ENCODE measurements at places on chromosomes 5 and 9.

GRCh38 chr5:32909207-32909606 lies 198.1 kb downstream of the NPR3 start:
- no peak for DNase-seq

DNA sequence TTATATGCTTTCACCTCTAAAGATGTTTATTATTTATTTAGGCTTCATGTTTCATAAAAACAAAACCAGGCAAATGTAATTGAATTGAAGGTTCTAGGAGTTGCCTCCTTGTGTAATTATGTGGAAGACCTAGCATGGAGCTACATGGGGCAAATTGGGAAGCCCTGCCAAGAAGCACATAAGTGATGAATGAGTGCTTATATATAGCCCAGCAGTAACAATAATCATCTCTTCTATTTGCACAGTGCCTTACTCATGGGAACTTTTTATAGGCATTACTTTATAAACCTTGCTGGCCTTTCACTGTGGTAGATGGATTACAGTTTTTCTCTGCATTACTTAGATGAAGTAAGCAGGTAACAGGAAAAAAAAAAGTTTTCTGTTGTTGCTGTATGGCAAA lies 40.0 kb upstream of the GRAMD2B start:
- DNase-seq = no peak

DNA sequence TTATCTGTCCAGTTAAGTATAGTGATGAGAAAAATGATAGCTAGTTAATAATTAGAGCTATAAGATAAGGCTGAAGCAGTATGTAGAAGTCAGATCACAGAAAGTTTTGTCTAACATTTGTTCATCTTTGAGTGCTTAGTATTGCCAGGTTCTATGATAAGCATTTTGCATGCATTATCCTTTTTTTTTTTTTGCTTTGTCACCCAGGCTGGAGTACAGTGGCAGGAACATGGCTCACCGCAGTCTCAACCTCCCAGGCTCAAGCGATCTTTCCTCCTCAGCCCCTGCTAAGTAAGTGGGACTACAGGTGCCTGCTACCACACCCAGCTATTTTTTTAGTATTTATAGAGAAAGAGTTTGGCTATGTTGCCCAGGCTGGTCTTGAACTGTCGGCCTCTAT lies 17.5 kb downstream of the BAAT start:
- no peak for DNase-seq

GRCh38 chr5:173311818-173312585 lies 16.2 kb downstream of the STC2 start:
- DNase-seq = no peak

DNA sequence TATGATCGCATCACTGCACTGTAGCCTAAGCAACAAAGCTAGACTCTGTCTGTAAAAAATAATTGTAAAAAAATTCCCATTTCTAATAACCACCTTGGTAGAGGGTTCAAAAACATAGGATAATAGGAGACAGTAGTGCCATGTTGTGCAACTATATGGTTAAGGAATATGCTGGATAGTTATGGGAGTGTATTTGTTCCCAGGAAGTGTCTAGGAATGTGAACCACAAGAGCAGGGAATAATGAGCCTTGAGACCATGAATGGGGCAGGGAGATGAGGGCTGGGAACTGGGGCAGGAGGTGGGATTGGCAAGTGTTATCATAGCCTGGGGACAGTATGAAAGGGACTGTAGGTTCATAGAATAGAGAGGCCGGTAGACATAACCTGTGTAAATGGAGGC lies 50.4 kb downstream of the RUSC2 start:
- DNase-seq = no peak

GRCh38 chr5:61450493-61451279 lies 118.6 kb downstream of the ZSWIM6 start:
- DNase-seq = peak; percentile 47

DNA sequence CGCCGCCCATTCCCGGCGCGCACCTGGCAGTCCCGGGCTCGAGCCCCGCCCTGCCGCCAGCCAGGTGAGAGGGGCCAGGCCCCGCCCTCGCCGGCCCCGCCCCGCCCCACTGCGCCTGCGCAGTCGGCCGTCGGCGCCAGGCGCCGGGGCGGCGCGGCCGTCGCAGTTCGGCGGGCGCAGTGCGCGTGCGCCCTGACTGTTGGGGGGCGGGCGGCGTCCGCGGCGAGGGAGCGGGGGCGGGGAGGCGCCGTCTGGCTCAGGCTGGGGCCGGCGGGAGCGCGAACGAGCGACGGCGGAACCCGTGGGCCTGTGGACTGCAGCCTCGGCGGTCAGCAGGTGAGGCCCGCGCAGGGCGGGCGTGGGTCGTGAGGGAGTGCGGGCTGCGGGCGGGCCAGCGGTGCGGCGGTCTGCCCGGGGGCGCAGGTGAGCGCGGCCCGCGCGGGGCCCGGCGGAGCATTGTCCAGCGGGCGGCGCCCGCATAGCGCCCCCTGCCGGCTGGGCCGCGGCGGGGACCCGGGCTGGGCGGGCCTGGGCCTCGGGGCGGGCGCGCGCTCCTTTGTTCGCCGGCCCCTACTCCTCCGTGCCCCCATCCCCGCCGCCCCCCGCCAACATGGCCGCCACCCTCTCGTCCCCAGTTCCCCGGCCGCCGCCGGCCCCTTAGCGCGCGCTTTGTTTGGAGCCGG lies at the start of gene SPIN1:
TSS of gene SPIN1 (plus strand) at position 242 of the 683 bp plus-strand sequence. CDS start 38,096 bp downstream, outside the sequence.
- no peak for DNase-seq

- no peak for DNase-seq
Measured at GRCh38 chr5:979100-979817, 29.3 kb upstream of the NKD2 start.

DNA sequence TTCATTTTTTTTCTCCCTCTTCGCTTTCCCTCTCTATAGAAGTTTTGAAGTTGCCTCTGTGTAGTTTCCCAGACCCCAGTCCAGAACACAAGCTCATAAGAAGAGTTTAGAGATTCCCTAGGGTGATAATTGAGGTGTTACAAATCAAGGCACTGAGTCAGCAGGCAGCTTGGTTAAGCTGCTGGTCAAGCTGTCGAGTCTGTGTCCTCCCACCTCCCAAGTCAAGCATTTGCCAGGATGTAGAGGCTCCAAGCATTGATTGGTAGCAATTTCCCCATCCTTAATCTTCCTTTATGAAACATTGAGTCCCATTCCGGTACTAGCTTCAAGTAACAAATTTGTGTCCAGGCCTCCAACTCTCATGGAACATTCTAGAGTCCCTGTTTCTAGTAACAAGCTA lies 47.5 kb upstream of the SLC1A1 start:
- DNase-seq = no peak

DNA sequence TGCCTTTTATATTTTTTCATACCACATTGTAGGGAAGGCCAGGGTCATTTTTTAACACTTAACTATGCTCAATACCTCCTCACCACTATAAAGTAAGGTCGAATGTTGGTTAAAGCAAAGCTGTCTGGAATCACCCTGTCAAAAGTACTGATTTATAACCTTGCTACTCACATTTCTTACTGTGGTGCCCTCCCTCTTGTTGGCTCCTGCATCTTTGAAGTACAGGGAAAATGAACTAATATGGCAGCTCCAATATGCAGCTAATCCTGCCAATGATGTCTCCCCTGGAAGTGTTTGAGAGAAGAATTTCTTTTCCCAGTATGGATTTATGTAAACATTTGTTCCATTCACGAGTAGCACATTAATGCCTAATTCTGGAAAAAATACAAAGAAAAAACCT lies 108.4 kb upstream of the RPS23 start:
- no peak for DNase-seq

- no peak for DNase-seq
Measured at GRCh38 chr5:40033009-40033408, 608.2 kb upstream of the DAB2 start.

- DNase-seq = no peak
Measured at GRCh38 chr5:142115937-142116614, 7.5 kb downstream of the NDFIP1 start.

GRCh38 chr5:16013334-16014065 lies 166.1 kb downstream of the MARCHF11 start:
- no peak for DNase-seq

GRCh38 chr5:141039517-141039916 lies 11.7 kb upstream of the PCDHB1 start:
- DNase-seq = no peak

GRCh38 chr9:116318468-116319374 lies 165.1 kb downstream of the PAPPA start:
- peak; percentile 38 for DNase-seq

DNA sequence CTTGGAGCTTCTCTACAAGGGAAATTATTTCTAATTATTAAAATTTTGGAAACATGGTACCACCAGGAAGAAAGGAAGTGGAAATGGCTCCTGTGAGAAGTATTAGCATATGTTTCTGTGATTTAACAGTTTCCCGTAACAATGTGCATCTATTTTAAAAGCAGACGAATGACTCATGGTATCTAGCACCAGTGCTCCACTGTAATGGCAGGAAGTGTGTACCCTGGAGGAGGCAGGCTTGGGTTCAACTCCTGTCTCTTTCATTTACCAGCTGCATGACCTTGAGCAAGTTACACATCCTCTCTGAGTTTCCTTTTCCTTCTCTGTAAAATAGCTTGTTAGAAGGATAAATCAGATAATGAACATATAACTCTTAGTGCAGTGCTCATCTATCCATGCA lies 41.0 kb upstream of the ANGPTL2 start:
- no peak for DNase-seq

GRCh38 chr9:116641292-116642059 lies 45.6 kb upstream of the TRIM32 start:
- DNase-seq = no peak

DNA sequence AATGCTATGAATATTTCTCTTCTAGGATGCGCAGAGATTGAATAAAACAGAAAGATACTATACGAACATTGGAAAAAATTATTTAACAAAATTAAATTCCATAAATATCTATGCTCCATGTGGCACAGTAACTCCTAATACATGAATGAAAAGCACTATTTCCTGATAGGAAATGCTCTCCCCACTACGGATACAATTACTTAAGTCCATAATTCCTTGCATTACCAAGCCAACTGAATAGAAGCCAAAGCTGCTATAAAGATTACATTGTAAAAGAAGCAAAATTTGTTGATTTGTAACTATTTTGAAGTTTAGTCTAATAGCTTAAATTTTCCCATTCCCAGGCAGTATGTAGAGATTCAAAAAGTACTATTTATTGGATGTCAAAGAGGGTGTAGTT lies 61.8 kb upstream of the SNX2 start:
- no peak for DNase-seq

GRCh38 chr5:172554562-172554961 lies 86.5 kb upstream of the NEURL1B start:
- DNase-seq = no peak

DNA sequence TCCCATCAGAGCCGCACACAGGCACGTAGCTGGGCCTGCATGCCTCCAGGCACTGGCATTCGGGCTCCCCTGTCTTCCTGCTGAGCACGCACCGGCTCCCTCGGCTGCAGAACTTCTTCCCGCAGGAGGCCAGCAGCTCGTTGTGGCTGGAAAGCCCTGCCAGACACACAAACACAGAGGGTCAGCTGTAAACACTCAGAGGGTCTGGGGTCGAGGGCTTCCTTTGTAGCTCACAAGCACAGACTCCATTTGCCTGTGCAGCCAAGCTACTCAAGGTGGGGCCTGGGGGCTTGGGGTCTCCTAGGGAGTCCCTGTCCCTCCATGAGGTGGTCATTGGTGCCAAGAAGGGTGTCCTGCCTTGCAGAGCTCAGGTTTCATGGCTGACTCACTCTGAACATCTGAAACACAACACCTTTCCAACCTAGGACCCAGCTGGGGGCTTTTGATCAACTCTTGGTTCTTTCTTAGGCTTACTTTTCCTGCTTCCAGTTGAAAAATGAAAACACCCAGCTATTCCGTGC lies 211.4 kb downstream of the FSTL4 start:
- DNase-seq = no peak

GRCh38 chr5:104372376-104372775 lies 809.8 kb upstream of the NUDT12 start:
- no peak for DNase-seq

DNA sequence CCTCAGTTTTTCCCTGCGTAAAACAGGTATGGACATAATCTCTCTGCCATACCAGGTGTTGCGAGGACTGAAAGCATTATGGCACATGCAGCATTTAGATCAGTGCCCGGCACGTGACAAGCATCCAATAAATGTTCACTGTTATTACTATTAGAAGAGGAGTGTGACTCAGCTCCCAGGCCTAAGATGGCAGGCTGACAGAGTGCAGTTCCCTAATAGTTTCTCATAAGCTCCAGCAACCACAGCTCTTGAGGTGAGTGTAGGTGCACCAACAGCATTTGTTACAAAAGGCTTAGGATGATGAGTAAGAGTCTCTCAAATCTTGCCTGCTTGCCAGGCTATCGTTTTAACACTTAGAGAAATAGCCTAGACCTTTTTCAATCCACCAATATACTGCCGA lies 28.9 kb upstream of the GLIS3 start:
- no peak for DNase-seq

DNA sequence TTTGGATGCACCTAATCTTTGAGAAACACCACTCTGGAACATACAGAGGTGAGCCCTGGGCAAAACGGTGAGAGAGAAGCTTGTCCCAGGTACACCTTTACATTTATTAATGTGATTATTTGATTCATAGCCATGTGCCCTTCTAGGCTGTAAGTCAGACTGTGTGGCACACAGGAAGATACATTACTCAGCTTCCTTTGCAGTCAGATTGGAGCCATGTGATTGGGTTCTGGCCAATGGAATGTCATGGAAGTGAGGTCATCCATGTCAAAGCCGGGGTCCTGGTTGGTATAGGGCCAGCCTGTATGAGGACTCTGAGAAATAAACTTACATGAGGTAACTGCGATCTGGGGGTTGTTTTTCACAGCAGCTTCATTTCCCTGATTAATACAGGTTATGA lies 106.8 kb upstream of the CD180 start:
- no peak for DNase-seq

- no peak for DNase-seq
Measured at GRCh38 chr9:86716326-86716922, 230.9 kb downstream of the GAS1 start.

- DNase-seq = peak; percentile 59
Measured at GRCh38 chr5:101080462-101081240, 177.6 kb upstream of the ST8SIA4 start.

DNA sequence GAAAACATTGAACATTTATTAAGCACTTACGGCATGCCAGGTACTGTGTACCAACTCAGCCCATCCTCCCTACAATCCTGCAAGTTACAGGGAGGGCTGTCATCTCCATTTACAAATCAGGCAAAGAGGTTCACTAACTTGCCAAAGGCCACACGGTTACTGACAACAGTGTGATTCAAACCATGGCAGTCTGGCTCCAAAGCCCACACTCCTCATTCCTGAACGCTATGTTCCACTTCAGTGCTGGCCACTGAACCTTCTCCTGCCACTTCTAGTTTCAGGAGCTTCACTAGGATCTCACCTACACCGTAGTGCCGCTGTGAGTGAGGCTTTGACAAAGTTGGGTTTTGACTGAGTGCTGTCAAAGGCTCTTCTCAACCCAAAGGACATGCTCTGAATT lies 7.2 kb upstream of the LIFR start:
- DNase-seq = no peak

DNA sequence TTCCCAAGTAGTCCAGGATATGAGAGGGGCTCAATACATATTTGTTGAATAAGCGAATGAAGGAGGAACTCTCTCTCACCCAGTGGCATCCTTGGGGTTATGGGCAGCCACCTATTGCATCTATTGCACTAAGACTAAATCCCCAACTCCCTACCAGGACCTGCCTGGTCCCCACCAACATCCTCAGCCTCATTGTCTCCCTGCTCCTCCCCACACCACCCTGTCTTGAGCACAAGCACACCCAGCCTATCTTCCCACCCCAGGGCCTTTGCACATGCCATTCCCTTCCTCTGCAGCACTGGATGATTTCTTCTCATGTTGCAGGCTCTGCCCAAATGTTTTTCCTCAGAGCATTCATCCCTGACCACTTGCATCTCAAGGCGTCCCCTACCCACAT lies 133.8 kb downstream of the BARX1 start:
- DNase-seq = no peak

GRCh38 chr5:147818290-147818689 lies 13.2 kb downstream of the SPINK1 start:
- DNase-seq = no peak

Measured in brain pericyte (primary cell).